ENCODE measurements at places on chromosomes 6 and 20. TPM values are rescaled to one million over a fixed set of nuclear protein-coding genes. Genes with fewer than 3 reads are reported as not detected.
A peak's percentile ranks its signal among the peaks of the same experiment; 100 is the strongest.

- peaks cover 25% of the 10 kb centered on the region for H3K27me3 ChIP-seq
- H3K36me3 ChIP-seq: no peaks in the 10 kb centered on the region
- no peak overlapping the region for H3K27ac ChIP-seq
- DNase-seq: no peak
- H3K4me1 ChIP-seq: no peaks in the 10 kb centered on the region
These were observed 330.2 kb downstream of the TAF4 start for GRCh38 chr20:61735503-61735785.

Gene LY6G6D
- not detected for total RNA-seq

GRCh38 chr20:48277266-48277665, 492.0 kb upstream of the SULF2 start:
- H3K27me3 ChIP-seq: no peaks in the 10 kb centered on the region
- DNase-seq: no peak
- no peaks in the 10 kb centered on the region for H3K36me3 ChIP-seq
- H3K27ac ChIP-seq: no peak overlapping the region
- H3K4me1 ChIP-seq: peaks cover 14% of the 10 kb centered on the region

Gene VPS52
- total RNA-seq: 39.4 TPM

- no peak overlapping the region for H3K4me3 ChIP-seq
- no peaks in the 10 kb centered on the region for H3K4me1 ChIP-seq
- H3K36me3 ChIP-seq: no peaks in the 10 kb centered on the region
- DNase-seq: no peak
- H3K27ac ChIP-seq: no peak overlapping the region
These were observed 267.5 kb upstream of the OPRM1 start for GRCh38 chr6:153771577-153771976.

Gene FILIP1
- total RNA-seq: 4.1 TPM

DNA sequence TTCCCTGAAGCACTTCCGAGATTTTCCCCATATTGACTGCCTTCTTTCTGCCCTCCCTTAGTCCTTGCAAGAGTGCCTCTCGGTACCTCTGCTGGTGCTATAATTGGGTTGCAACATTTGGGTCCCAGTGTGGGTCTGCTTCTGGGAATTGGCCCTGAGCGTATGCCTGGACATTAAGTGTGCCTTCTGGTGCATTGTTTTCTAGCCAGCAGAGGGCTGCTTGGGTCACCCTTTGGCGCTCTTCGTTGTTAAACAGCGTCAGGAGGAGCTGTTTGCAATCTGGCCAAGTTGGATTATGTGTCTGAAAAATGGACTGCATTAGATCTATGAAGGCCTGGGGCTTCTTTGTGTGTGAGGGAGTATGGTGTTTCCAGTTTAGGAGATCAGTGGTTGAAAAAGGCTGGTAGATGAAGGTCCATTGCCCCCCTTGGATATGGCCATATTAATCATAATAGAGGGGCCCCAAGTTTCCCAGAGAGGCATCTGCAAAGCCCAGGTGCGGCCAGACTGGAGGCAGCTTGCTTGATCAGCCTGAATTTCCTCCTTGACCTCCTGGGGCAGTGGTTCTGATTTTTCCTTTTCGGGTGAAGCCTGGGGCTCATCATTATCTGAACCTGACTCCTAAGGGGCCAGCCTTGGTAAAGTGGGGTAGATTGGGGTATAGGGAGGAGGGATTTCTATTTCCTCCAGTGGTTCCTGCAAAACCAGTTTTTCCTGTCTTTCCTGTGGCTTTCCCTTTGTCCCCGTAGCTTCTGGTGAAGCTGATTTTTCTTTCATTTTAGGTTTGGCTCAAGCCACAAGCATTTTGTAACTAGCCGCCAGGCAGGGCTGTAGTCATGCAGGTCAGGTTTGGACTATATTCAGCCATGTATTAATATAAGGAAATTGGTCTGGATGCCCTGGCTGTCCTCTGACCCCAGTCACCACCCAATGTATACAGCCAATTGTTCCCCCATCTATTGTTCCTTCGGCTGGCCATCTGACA, 85.4 kb upstream of the GPR6 start:
- H3K4me1 ChIP-seq: peaks cover 6% of the 10 kb centered on the region
- H3K27me3 ChIP-seq: no peaks in the 10 kb centered on the region
- no peak for DNase-seq

DNA sequence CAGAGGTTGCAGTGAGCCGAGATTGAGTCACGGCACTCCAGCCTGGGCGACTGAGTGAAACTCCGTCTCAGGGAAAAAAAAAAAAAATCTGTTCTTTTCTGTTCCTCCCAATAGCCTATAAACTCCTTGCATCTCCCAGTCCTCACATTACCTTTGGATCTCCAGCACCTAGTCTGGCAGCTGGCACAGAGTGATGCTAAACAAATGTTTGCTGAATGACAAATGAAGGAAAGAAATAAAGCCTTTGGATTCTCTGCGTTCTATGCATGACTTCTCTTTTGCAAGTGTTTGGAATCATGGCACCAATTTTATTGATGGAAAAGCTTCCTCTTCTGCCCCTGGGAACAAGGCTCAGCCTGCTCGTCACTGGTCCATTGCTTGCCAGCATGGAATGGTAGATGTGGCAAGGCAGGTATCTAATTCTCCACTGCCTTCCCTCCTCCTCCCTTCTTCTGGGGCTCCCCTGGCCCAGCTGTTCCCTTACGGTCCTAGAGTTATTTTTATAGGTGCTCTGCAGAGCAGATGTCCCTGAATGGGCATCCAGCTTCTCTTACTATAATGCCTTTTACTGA, 53.6 kb upstream of the FYN start:
- no peak for DNase-seq
- H3K4me3 ChIP-seq: no peak overlapping the region
- no peaks in the 10 kb centered on the region for H3K27me3 ChIP-seq
- peaks cover 30% of the 10 kb centered on the region for H3K4me1 ChIP-seq

DNA sequence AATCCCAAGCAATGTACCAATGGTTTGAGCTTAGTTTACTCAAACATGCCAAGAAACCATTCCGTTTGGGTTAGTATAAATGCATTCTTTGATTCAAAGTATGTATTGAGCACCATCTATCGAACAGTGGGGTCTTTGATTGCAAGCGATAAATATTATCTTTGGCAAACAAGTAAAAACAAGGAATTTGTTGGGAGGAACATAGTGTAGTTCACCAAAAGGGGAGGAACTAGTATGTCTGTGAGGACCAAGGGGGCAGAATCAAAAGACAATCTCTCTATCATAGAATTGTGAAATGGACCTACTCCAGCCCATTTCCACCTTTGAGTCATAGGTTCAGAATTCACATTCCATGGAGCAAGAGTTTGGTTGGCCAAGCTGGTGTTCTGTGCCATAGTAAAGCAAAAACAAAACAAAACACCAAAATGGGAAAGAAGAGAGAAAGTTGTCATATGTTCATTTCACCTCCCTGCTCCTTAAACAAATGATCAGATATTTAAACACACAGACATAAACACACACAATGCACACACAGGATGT, 266.0 kb downstream of the TSHZ2 start:
- 0 out of 2 replicates have a peak, but pooled peaks cover 10% of the 10 kb centered on the region for H3K27me3 ChIP-seq
- H3K4me1 ChIP-seq: no peaks in the 10 kb centered on the region
- H3K27ac ChIP-seq: no peak overlapping the region
- H3K4me3 ChIP-seq: no peak overlapping the region
- DNase-seq: no peak

GRCh38 chr6:21003780-21004541, 469.7 kb downstream of the CDKAL1 start:
- H3K27ac ChIP-seq: peak overlapping the region; percentile 65
- no peak overlapping the region for H3K4me3 ChIP-seq
- peak; percentile 27 for DNase-seq
- peaks cover 27% of the 10 kb centered on the region for H3K4me1 ChIP-seq

- H3K4me3 ChIP-seq: no peak overlapping the region
- H3K27ac ChIP-seq: no peak overlapping the region
- H3K36me3 ChIP-seq: peaks cover 89% of the 10 kb centered on the region
- peaks cover 13% of the 10 kb centered on the region for H3K4me1 ChIP-seq
- no peaks in the 10 kb centered on the region for H3K27me3 ChIP-seq
These were observed 18.0 kb upstream of the UBE2V1 start for GRCh38 chr20:50130995-50131394.

DNA sequence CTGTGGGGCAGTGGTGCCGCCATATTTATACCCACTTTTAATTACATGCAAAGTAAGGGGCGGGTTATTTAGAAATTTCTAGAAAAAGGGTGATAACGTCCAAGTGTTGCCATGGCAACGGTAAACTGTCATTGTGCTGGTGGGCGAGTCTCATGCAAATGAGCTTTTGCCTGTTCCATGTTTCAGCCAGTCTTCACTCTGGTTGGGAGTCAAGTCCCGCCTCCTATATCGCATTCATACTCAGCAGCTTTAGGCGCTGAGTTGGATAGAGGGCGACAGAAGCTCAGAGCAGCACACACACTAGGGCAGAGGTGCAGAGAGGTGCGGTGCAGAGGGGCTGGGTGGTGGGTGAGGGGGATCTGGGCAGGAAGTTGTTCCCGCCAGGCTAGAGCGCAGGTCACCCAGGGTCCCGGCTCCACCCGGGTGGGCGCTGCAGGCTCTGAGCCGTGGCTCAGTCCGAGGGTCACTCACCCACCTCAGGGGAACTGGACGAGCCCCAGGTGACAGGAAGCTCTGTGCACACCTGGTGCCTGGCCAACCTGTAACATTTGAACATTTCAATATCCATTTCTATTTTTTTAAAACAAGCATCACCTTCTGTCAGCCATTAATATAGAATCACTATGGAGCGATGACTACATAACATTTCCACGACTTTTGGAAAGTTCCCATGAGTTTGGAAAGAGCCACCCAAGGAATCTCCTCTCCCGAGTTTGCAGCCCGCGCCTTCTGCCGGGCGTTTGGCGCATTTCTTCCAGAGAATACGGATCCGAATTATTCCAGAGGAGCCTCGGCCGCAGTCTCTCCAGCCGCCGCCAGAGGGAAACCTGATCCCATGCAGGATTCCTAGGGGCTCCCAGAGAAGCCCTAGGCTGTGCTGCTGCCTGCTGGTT, 89.1 kb upstream of the PHACTR3 start:
- H3K27me3 ChIP-seq: peaks cover 7% of the 10 kb centered on the region
- no peak overlapping the region for H3K4me3 ChIP-seq
- H3K27ac ChIP-seq: no peak overlapping the region
- DNase-seq: peak; percentile 32

Gene PARD6B
- 2.8 TPM for total RNA-seq

DNA sequence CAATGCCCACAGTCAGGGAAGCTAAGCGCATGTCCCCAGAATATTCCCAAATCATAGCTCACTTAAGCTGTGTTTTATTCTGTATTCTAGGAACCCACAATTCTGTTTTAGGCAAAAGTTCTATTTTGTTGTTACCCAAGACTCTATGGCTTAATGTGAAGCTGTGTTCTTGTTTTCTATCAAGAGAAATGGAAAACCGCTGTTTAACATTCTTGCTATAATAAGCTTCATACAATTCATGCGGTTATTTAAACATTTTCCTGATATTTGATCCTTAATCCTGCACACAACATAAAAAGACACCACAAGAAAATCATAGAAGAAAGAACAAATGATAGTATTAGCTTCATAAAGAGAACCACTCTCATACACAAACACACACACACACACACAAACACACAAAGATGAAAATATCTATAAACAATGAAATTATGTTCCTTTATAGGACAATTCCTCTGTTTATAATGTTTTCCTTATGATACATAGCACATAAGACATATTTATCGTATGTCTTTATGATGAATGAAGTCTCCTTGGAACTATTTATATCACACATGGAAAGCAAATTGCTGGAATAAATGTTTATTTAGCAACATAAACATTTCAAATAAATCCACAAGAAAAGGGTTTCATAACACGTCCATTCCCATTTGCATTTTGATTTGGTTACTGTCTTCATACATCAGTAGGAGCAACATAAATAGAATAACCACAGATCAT, 16.4 kb upstream of the COL21A1 start:
- no peaks in the 10 kb centered on the region for H3K36me3 ChIP-seq
- H3K4me1 ChIP-seq: peaks cover 4% of the 10 kb centered on the region
- DNase-seq: no peak
- H3K4me3 ChIP-seq: no peak overlapping the region
- H3K27ac ChIP-seq: no peak overlapping the region

Gene SCRT2
- total RNA-seq: not detected

GRCh38 chr6:80940571-80940970, 811.9 kb downstream of the TENT5A start:
- no peak for DNase-seq
- H3K27ac ChIP-seq: no peak overlapping the region
- no peaks in the 10 kb centered on the region for H3K36me3 ChIP-seq
- no peaks in the 10 kb centered on the region for H3K4me1 ChIP-seq

Gene RAD21L1
- 0.19 TPM for total RNA-seq

DNA sequence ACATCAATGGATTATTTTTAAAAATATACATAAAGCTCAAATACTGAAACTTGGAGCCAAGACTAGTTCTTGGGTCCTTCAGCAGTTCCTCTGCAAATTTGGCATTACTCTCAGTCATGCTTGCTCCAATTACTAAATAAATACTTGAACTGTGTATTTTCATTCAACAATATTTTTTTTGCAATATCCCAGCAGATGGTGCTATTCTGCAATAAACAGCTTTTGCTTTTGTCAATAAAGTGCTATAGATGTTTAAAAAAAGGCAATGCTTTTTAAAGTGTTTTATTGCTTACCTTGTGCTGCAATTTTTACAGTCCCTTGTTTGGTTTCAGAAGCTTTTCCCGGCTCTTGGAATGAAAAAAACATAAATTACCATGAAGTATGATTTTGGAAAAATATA, 243.4 kb downstream of the TRDN start:
- H3K4me3 ChIP-seq: no peak overlapping the region
- H3K27ac ChIP-seq: no peak overlapping the region
- no peak for DNase-seq
- no peaks in the 10 kb centered on the region for H3K36me3 ChIP-seq

Gene DPPA5
- not detected for total RNA-seq

- peaks cover 30% of the 10 kb centered on the region for H3K4me1 ChIP-seq
- H3K36me3 ChIP-seq: no peaks in the 10 kb centered on the region
- no peak overlapping the region for H3K4me3 ChIP-seq
- no peaks in the 10 kb centered on the region for H3K27me3 ChIP-seq
- peak; percentile 89 for DNase-seq
These were observed 29.4 kb upstream of the CLIC5 start for GRCh38 chr6:46044881-46045617.

GRCh38 chr6:63690221-63690620, 54.6 kb downstream of the PHF3 start:
- H3K4me1 ChIP-seq: no peaks in the 10 kb centered on the region
- no peak overlapping the region for H3K4me3 ChIP-seq
- peaks cover 7% of the 10 kb centered on the region for H3K36me3 ChIP-seq
- H3K27me3 ChIP-seq: no peaks in the 10 kb centered on the region
- DNase-seq: no peak
- H3K27ac ChIP-seq: no peak overlapping the region

Gene SRXN1
- 51.8 TPM for total RNA-seq

- 0 out of 2 replicates have a peak, but pooled peaks cover 3% of the 10 kb centered on the region for H3K4me1 ChIP-seq
- H3K4me3 ChIP-seq: peak overlapping the region; percentile 76
- peaks cover 39% of the 10 kb centered on the region for H3K36me3 ChIP-seq
These were observed 600 bp downstream of the XPO5 start for GRCh38 chr6:43575105-43575771.

DNA sequence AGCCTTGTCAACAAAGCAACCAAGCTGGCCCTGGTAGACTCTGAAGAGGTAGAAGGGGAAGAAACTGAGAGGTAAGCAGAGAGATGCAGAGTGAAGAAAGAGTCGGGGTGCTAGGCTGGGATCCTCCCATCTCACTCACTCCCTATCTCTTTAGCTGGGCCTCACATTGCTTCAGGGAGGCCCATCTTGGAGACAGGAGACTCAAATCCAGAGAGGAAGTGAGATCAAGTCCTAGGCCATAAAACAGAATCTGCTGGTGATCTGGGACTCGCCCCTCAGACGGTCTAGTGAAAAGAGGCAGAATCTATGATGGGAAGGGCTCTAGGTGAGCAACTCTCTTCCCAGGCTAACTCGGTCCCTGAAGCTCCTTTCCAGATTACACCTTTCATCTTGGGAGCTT, 659 bp upstream of the GUCA1B start:
- no peak overlapping the region for H3K27ac ChIP-seq
- H3K4me1 ChIP-seq: peaks cover 32% of the 10 kb centered on the region
- H3K4me3 ChIP-seq: no peak overlapping the region
- no peaks in the 10 kb centered on the region for H3K36me3 ChIP-seq

Gene MCCD1
- total RNA-seq: not detected

All from SJSA1 (cell line).